ENCODE measurements at places on chromosomes 3 and 15.
A peak's percentile ranks its signal among the peaks of the same experiment; 100 is the strongest.

DNA sequence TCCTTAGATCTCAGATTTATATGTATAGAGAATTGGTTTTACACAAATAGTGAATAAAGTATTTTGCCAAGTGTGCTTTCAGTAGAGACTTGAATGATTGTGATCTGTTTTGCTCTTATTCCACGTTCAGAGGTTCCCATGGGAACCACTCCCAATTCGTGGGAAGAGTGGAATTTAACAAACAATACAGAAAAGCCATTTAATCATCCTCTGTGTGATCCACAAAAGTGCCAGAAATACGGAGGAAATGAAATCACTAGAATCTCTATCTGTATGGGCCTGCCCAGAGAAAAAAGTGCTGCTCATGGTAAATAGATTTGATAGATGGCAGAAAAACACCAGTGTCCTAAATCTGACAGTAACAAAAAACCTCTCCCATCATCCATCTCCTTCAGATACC is 56.0 kb downstream of the CNTN4 start:
- no peak for DNase-seq

DNA sequence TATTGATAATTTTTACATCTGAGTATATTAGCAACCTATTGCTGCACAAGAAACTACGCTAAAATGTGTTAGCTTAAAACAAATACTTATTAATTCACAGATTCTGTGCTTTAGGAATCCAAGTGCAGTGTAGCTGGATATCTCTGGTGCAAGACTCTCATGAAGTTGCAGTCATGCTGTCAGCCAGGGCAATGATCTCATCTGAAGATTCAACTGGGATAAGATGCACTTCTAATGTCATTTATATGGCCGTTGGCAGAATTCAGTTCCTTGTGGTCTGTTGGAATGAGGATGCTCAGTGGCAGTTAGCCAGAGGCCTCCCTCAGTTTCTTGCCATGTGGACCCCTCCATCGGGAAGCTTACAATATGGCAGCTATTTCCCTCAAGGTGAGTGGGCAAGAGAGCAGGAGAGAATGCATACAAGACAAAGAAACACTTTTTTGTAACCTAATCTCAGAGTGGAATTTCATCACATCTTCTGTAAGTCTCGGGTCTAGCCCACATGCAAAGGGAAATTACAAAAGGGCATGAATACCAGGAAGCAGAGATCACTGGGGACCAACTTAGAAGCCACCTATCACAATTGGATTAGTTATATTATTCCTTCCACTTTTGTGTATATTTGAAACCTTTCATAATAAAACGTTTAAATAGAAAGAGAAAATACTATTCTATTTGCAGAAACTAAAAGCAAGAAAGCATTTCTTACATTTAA is 61.6 kb downstream of the DPH6 start:
- no peak for DNase-seq

DNA sequence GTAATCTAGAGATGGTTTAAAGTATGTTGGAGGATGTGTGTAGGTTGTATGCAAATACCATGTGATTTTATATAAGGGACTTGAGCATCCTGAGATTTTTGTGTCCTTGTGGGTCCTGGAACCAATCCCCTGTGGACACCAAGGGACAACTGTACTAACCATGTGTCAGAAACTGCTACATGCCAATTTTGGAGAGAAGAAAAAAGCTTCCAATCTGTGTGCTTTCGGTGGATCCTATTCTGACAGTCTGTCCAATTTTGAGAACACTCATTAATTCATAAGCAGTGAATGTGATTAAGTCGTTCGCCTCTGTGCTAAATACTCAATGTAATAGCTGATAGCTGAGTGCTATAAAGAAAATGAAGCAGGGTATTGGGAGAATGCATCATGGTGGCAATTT is 61.6 kb downstream of the RBM6 start:
- DNase-seq, result no peak

DNA sequence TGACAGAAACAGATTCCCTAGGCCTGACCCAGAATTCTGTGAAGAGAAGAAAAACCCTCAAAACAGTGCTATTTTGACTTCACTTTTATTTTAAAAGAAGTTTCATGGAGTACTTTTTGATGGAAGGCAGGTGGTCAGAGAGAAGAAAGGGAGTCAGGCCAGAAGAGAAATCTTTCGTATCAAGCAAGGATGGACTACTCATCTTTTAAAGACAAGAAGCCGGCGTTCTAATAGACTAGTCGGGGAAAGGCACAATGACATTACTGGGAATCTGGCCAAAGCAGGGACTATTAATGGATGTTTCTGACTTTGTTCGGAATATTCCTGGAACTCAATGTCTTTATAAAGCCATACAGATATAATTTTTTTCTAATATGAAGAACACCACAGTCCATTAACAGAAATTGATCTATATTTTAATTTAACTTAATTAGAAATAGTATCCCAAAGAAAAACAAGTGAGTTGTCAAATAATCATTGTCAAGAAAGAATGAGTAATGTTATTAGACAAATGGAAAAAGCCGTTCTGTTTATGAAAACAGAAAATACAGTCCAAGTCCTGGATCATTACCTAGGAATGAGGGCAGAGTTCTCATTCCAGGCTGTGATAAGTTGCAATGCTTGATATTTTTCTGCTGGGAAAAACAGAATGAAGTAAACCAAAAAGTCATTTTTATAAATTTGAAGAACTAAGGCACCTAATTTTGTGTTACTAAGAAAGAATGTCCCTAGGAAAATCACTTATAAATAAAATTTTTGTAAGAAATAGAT is 23.7 kb upstream of the PCOLCE2 start:
- no peak for DNase-seq

- DNase-seq, result no peak
Observed at GRCh38 chr15:94670438-94671034, 439.2 kb downstream of the MCTP2 start.

DNA sequence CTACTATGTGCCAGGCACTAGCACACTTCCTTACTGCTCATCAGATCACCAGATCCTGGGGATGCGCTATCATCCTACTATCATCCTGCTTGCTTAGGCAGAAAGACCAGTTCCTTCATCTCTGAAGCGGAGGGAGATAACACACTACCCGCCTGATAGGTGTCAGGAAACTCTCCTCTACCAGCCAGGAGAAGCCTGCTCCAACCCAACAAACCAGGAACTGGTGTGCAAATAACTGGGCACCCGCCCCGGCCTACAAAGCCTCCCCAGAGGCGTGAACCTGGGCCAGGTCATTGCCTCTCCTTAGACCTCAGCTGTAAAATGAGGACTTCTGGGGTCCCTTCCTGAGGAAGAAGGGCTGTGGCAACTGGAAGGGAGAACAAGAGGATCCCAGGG is 61.5 kb downstream of the HOMER2 start:
- DNase-seq, result no peak

- no peak for DNase-seq
Observed at GRCh38 chr3:29949940-29950616, 656.3 kb upstream of the TGFBR2 start.

- no peak for DNase-seq
Observed at GRCh38 chr15:33565094-33565493, 254.3 kb downstream of the RYR3 start.

GRCh38 chr3:126834596-126835471 is 130.8 kb downstream of the CHCHD6 start:
- DNase-seq, result no peak

DNA sequence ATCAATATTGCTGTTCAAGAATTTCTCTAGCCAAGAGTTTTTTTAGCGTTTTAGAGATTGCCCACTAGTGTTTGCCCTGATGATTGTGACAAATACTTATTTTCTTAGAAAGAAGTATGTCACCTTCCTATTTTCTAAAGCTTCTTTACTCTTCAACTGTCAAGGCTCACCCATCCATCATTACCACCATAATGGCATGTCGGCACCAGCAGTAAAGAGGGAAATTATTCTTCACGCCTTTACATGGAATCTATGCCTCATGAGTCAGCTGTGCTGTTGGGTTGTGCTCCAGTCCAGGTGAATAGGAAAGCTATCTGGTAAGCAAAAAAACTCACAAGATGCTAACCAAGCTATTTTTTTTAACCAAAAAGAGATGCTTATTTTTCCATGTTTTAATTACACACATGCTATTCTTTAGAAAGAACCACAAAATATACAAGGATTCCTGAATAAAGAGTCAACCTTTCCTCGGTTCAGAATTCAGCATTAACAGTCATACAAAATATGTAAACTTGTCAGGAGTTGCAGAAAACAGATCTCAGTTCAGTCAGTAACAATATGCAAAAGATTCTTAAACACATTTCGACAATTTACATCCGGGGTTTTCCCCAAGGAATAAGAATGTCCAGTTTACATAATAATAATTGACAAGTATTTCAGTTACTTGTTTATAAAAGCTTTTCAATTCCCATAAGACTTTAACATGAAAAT is 128.0 kb downstream of the ATP8B4 start:
- DNase-seq, result no peak

GRCh38 chr3:107133891-107134290 is 243.3 kb upstream of the CCDC54 start:
- DNase-seq, result no peak

- no peak for DNase-seq
Observed at GRCh38 chr15:35507932-35508638, 37.9 kb downstream of the DPH6 start.

DNA sequence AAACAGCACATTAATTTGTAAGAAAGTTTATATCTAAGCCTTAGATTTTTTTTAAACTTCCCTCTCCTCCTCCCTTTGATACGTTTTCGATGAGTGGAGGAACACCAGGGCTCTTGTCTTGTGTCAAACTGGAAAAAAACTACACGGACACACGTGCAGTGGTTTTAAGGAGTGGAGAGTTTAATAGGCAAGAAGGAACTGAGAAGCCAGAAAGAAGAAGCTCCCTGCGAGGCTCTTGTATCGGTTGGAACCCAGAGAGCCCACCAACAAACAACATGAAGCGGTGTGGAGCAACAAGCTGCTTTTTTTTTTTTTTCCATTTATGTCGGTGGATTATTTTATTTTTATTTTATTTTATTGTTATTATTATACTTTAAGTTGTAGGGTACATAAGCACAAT is 18.6 kb downstream of the NDUFB4 start:
- DNase-seq, result no peak

- no peak for DNase-seq
Observed at GRCh38 chr15:41207687-41208448, 22.7 kb downstream of the EXD1 start.

GRCh38 chr3:120615847-120616609 is 19.9 kb downstream of the NDUFB4 start:
- DNase-seq, result no peak

- peak; percentile 34 for DNase-seq
Observed at GRCh38 chr15:59688423-59688781, 718 bp downstream of the BNIP2 start.

GRCh38 chr15:66483131-66483566 is 14.4 kb downstream of the SNAPC5 start:
- DNase-seq, result no peak

DNA sequence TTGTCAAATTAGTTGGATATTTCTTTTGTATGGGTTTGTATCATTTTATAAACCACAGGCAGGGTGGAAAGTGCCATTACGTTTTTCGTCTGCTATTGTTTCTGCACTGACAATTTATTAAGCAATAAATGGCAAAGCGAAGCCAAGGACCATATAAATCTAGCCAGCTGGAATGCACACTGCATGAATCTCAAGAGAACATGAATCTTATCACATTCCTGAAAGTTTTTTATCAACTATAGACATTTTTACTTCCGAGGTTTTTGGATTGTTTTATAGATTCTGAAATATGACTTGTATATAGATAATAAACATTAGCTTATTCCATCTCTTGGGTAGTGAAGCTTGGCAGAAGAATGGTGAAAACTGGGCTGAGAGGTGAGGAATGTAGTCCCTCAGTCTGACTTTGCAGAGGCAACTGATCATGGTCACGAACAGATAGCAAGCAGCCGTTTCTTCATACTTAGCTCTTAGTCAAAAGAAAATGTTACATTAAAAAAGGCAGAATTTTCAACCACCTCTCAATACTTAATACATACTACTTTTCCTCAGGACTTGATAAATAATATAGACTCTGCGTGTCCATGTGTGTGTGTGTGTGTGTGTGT is 102.7 kb downstream of the OSBPL10 start:
- no peak for DNase-seq

Data from stimulated activated naive CD4-positive, alpha-beta T cell (primary cell).